ENCODE measurements at places on chromosomes 5 and 9. TPM values are rescaled to one million over a fixed set of nuclear protein-coding genes. Genes with fewer than 3 reads are reported as not detected.

Gene MSX2
- total RNA-seq: not detected

Gene CDX1
- total RNA-seq: not detected

Gene TAS2R1
- not detected for total RNA-seq

Gene ENHO
- not detected for total RNA-seq

Gene PCDHA13
- total RNA-seq: not detected

DNA sequence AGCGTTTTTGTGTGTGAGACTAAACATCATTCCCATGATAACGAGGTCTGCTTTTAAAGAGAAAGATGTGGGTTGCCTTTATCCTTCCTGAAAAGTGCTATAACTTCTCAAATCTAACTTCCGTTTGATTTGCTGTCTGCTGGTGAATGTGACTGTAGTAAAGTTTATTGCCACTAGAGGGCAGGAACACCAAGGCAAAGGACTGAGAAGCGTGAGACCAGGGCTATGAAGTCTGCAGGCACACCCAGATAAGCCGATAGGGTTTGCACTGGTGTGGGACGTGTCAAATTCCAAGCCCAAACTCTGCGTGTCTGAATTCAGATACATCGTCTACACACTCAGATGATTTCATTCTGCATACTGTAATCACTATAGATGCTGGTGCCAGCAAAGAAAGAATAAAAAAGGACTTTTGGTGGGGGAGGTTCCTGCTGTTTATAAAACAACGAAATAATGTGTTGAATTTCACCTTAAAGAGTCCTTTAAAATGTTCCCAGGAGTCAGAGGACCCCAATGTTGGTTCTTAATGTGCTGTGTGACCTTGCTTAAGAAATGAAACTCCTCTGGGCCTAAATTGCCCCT lies 87.2 kb downstream of the PTTG1 start:
- peak; percentile 62 for ATAC-seq

- ATAC-seq: peak; percentile 59
These were observed 721 bp upstream of the MAML1 start for GRCh38 chr5:179731791-179732411.

DNA sequence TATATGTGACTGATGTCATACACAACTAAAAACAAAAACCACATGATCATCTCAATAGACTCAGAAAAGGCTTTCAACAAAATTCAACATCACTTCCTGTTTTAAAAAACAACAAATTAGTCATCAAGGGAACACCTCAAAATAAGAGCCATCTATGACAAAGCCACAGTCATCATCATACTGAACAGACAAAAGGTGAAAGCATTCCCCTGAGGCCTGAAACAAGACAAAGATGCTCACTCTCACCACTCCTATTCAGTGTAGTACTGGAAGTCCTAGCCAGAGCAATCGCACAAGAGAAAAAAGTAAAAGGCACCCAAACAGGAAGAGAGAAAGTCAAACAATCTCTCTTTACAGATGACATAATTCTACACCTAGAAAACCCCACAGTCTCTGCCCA lies 893.5 kb upstream of the EDIL3 start:
- ATAC-seq: peak; percentile 54

DNA sequence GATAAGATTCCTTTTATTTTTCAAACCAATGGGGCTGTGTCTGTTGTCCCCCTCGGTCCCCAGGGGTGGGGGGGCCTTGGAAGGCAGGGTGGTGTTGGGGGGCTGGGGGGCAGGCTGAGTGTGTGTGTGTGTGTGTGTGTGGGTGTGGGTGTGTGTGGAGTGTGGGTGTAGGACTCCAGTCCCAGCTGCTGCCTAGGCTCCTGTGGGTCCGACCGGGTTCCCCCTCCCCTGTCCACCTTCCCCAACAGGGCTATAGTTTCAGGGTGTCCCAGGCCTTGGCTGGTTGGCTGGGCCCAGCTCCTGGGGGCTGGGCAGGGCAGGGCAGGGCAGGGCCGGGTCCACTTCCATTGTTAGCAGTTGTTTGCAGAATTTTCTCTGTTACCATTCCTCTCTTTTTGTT lies 2.1 kb upstream of the NFX1 start:
- no peak for ATAC-seq
